ENCODE measurements at places on chromosomes 2 and 18.

DNA sequence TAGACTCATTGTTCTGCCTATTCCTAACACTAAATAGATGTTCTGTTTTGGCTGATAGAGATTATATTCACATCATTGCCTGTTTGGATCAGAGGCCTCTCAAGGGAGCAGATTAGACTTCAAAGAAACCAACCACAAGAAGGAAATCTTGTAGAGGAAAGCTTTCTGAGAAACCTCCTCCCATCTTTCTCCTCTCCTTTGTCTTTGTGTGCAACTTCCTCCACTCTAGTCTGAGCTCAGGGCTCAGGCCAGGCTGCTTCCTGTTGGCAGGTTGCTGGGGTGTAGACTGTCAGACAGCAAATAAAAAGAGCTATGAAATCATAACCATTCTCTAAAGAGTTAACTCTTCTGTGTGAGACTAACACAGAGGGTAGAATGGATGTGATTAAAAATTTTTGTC is 113.0 kb downstream of the TGFA start:
- DNase-seq, result no peak

DNA sequence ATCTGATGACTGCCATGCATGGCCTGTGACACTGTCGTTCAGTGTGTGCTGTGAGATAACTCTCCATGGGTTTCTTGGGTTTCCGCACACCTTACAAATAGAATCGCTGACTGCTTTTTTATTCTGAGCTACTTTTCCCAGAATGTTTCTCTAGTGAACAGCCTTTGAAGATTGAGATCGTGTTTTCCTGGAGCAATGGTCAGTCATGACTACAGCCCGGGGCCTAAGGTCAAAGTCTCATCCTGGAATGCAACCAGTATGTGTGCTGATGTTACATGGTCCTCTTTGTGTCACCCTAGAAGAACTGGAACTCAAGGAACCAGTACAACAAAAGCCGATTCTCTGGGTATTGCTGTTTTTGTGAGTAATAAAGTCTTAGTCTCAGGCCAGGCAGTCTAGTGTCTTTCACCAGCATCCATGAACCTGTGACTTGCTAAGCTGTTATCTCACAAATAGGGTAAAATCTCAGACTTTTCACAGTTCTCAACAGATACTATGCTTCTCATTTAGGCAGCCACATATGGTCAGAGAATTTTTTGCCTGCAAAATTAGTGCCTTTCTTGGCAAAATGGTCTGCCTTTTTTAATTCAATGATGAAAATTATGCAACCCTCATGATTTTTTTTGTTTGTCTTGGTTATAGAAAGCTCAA is 124.9 kb upstream of the PIEZO2 start:
- DNase-seq, result no peak

GRCh38 chr2:208039376-208040110 is 14.2 kb upstream of the PLEKHM3 start:
- DNase-seq, result no peak

GRCh38 chr2:42828487-42829425 is 36.4 kb upstream of the HAAO start:
- peak; percentile 77 for DNase-seq

DNA sequence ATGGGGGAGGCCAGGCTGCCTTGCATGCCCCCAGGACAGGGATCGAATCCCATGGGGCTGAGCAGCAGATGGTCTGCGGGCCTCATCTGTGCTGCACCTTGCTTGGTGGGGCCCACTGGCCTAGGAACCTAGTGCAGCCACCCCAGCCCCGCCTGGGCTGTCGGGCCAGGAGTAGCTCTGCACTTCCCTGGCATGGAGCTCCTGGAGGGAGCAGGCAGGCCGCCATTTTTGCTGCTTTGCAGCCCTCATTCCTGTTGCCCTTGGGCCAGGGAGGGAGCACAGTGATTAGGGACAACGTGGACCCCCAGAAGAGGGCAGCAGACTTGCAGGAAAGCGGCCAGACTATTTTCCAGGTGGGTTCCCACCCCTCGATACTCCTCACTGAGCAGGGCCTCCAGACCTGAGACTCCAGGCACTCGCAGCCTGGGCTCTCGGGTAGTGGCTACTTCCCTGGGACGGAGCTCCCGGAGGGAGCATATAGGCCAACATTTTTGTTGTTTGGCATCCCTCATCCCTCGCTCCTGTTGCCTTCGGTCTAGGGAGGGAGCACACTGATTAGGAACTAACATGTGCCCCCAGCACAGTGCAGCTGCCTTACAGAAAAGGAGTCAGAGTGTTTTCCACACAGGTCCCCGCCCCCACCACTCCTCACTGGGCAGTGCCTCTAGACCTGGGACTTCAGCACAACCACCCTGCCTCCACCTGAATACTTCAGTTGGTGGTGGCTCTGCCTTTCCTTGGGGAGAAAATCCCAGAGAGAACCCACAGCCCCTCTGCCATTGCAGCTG is 99.5 kb downstream of the MAIP1 start:
- no peak for DNase-seq

DNA sequence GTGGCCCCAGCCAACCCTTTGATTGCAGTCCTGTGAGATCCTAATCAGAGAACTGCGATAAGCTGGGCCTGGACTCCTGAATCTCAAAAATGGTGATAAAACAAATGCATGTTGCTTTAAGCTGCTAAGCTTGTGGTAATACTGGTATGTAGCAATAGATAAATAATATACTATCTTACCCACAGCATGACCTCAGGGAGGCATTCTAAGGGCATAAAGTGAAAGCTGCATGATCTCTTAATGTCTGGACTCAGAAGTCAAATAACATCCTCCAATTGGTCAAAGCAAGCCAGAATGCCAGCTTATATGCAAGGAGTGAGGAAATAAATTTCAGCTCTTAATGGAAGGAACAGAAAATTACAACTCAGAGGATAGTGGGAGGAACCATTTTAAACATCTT is 246.1 kb downstream of the FSIP2 start:
- DNase-seq, result no peak

DNA sequence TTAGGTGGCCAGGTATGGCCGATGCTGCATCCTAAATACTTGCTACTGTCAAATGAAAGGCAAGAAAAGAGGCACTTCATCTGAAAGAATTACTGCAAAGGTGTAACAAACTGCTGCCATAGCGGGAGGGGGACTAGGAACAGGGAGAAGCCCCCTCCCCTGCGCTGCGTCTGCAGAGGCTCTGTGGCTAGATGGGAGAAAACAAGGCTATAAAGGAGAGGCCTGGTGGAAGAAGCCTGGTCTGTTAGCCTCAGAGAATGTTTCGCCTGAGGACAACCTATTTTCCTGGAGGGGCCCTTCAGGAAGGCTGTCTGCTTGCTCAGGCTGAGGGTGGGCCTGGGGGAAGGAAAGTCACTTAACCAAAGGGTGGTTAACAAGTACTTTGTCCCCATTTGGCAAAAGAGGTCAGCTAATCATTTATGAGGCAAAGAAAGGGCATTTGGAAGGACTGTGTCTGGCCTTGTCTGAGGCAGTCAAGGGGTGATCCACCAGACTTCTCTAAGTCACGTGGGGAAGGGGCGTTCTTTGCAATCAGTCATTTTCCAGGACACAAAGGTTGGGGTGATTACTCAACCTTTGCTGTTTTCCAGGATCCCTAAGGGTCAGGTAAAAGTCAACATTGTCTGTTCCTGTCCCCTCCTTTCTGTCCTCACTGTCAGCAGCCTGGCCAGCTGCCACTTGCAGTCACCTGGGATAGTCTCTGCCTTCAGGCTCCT is 103.0 kb upstream of the TMEM200C start:
- DNase-seq, result no peak

- DNase-seq, result no peak
These were observed 330.4 kb upstream of the SMIM21 start for GRCh38 chr18:75757951-75758350.

GRCh38 chr2:172953411-172953810 is 122.2 kb upstream of the MAP3K20 start:
- DNase-seq, result no peak

DNA sequence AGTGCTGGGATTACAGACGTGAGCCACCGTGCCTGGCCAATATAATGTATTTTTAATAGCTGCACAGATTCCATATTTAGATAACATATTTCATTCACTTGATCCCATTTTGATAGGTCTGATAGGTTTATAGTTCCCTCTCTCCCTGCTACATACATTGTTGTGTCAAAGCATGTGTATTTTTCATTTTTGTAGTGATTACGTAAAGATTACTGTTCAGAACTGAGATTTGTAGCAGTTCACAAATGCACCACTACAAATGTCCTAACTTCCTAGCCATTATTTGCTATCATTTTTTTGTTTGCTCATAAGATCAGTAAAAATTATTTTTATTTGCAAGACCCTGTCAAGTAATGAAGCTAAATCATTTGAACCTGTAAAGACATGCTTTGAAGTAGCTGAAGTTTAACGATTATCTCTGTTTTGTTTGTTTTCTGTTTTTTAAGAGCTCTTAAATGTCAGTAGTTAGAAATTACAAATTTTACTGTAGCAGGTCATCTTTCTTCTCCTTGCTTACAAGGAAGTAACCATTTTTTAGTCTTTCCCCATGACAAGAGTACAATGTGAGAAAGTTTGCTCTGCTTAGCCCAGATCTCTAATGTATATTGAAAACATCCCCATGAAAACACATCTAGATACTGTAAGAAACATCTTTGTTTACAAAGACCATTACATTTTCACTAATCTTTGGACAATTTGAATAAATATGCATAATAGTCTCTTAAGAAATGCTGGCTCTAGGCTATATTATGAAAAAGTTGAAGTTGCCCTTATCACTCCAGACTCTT is 54.1 kb downstream of the EML4 start:
- no peak for DNase-seq

- no peak for DNase-seq
These were observed 551.7 kb upstream of the NETO1 start for GRCh38 chr18:73419531-73419930.

DNA sequence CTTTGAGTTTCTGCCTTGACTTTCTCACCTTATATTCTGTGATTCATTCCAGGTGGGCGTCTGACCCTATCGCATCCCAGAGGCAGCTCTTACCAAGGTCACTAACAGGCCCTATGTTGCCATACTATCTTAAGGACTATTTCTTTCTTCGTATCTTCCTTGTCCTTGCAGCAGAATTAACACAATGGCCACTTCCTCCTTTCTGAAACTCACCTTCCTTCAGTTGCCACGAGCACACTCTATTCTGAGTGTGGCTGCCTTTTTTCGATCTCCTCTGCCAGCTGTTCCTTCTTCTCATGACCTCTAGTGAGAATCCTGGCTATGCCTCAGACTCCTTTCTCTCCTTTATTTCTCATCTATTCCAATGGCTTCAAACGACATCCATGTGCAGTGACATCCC is 160.4 kb upstream of the CCDC195 start:
- DNase-seq, result no peak

DNA sequence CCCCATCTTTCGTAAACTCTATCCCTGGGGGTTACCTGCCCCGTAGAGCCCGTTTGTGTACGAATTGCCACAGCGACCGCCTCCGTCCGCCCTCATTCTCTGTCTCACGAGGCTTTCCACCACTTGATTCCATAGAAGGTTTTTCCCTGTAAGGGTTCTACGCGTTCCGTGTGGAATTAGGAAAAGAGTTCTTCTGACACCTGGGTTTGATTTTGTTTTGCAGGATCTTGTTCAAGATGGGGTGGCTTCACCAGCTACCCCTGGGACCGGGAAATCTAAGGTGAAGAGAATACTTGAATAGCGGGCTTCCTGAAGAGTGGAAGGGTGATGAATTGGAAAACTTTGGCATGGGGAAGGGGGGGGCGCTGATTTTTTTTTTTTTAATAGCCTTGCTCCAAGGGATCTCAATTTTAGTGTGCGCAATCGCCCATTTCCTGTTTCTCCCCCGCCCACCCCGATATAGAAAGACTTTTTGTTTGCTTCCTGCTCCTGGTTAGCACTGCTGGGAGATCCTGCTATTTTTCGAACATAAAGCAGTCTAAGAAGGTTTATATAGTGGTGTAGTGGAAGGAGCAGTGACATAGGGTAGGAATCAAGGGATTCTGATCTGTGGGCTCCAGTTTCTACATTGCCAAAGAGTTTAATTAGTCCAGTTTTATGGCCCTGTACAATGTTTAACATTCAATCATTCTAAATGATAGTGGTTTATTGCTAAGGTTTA is 564 bp downstream of the GCC2 start:
- DNase-seq, result no peak

- DNase-seq, result no peak
These were observed 373.4 kb downstream of the LPIN1 start for GRCh38 chr2:12119841-12120240.

- DNase-seq, result no peak
These were observed 74.2 kb downstream of the MBP start for GRCh38 chr18:77058290-77058835.

DNA sequence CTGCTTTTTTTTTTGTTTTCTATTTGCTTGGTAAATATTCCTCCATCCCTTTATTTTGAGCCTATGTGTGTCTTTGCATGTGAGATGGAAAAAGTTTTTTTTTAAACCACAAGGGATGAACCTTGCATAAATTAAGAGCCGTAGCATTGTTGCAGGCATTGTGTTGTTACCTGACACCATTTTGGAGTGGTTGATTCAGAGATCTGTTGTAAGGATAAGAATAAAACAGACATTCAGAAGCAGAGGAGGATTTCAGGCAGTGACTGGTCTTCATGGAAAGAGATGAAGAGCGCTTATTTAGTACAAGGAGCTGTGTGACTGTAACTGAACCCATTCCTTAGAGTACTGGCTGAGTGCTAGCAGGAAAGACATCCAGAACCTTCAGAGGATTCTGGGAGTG is 101.2 kb downstream of the LTBP1 start:
- no peak for DNase-seq

- DNase-seq, result no peak
These were observed 43.4 kb downstream of the ZNF516 start for GRCh38 chr18:76451396-76452331.

GRCh38 chr2:158984604-158985135 is 16.2 kb downstream of the TANC1 start:
- DNase-seq, result no peak

- DNase-seq, result no peak
These were observed 706 bp upstream of the BCL11A start for GRCh38 chr2:60554074-60554645.

DNA sequence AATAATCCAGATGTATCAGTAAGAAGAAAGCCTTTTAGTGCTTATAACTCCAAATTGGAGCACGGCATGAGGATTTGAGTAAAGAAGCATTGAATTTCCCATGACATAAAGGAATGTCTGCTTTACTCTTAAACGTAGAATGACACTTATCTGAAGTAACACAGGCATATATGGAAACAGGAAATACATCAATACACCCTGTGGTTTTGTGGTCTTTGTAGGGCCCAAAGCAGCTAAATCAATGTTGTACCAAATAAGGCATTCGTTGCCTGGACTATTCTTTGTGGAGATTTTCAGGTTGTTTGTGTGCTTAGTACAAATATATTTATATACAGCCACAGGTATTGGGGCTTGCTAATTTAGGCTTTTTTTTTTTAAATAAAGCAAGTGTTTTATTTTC is 660.5 kb downstream of the LRRTM4 start:
- no peak for DNase-seq

GRCh38 chr2:860259-860855 is 90.3 kb upstream of the SNTG2 start:
- no peak for DNase-seq

DNA sequence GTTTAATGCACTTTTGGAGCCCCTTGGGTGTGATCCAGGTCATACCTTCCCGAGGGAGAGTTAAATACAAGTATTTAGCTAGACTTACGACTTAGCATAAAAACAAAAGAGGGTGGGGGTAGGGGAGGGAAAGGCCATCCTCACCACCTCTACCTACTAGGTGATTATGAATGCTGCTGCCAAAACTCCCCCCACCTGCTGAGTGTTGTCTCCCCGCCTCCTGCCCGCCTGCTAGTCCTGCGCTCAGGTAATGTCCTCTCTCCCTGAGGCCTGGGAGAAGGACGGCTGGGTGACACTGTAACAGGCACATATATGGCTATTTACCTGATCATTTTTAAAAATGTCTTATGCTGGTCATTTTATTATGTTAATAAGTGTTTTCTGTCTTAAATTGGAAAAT is 3.0 kb upstream of the NCKAP5 start:
- no peak for DNase-seq
